ENCODE measurements at places on chromosomes 5 and 9. TPM values are rescaled to one million over a fixed set of nuclear protein-coding genes. Genes with fewer than 3 reads are reported as not detected.
A peak's percentile ranks its signal among the peaks of the same experiment; 100 is the strongest.

Gene NSG2
- 3.1 TPM for total RNA-seq

Gene PHAX
- 36.3 TPM for total RNA-seq

Gene CBY3
- total RNA-seq: not detected

Gene MSANTD3
- total RNA-seq: 26.4 TPM

Gene IL9
- total RNA-seq: not detected

Gene SCGB3A2
- 1.4 TPM for total RNA-seq

Gene JAKMIP2
- 13.8 TPM for total RNA-seq

Gene IL4
- not detected for total RNA-seq

Gene MEF2C
- 12.0 TPM for total RNA-seq

Gene KLF9
- 16.7 TPM for total RNA-seq

Gene PAM
- total RNA-seq: 116 TPM

Gene FBN2
- total RNA-seq: 62.5 TPM

Gene CAPSL
- 0.45 TPM for total RNA-seq

Gene TAL2
- total RNA-seq: not detected

Gene RABGAP1
- total RNA-seq: 68.4 TPM

Gene C9
- total RNA-seq: not detected

Gene ERMP1
- total RNA-seq: 70.2 TPM

Gene PHYHD1
- total RNA-seq: 10.0 TPM

- no peak for DNase-seq
Observed at GRCh38 chr5:67297376-67297775, 100.8 kb upstream of the CD180 start.

- DNase-seq: peak; percentile 64
Observed at GRCh38 chr9:109258481-109259302, 62.2 kb downstream of the EPB41L4B start.

DNA sequence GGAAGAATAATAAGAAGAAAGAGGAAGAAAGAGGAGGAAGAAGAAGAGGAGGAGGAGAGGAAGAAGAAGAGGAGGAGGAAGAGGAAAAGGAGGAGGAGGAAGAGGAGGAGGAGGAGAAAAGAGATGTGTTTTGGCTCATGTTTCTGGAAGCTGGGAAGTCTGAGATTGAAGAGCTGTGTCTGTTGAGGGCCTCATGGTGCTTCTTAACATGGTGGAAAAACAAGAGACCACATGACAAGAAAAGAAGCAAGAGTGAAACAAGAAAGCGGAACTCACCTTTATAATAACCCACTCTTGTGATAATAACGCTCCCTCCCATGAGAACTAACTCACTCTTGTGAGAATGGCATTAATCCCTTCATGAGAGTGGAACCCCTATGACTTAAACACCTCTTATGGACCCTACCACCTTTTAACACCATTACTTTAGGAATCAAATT is 36.1 kb upstream of the RANBP6 start:
- DNase-seq: no peak

GRCh38 chr9:8095672-8096086 is 296.1 kb upstream of the DMAC1 start:
- DNase-seq: no peak

DNA sequence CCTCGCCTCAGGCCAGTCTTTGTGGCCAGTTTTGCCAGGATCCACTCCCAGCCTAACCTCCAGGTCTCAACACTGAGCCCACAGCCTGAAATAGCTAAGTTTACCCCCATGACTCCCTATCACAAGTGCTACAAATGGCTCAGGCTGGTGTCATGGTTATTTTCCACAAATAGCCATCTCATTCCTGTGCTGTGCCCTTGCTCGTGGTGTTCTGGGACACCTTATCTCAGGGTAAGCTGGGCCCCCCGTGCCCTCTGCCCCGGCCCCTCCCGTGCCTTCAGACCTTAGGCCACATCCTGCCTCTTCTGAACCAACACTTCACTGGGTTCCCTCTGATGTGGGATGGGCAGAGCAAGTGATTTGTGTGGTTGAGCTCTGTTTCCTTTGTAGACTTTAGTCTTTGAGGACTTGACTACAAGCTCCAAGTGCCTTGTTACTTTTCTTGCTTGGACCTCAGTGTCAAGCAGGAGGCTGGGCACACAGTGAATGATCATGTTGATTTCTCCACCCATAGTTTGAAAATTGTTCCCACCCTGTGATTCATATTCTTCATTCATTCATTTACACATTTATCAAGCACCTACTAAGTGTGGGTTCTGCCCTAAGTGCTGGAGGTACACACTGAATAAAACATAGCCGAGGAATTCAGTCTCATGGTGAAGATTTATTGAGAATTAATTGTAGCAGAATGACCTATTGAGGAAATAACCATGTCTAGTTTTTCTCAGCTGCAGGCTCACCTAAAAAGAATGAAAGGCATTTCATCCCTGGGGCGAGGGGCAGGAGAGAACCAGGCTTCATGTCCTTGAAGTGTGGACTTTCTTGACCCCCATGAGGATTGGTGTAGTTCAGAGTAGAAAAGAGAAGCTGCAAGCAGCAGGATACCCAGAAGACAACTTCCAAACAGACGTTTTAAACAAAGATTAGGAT is 84.5 kb upstream of the CTNNA1 start:
- no peak for DNase-seq

DNA sequence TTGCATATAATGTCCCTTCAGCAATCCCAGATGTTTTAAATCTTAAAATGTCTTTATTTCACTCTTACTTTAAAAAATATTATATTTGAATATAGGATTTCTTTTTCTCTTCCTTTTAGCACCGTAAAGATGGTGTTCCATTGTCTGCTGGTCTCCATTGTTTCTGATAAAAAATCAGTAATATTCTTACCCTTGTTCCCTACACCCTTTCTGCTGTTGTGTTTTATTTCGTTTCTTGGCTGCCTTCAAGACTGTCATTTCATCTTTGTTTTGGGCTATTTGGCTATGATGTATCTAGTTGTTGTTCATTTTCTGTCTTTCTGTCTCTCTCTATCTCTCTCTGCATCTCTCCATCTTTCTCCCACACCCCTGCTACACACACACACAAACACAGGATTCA is 197.9 kb downstream of the IRX2 start:
- DNase-seq: no peak

GRCh38 chr9:75230469-75230868 is 142.2 kb downstream of the OSTF1 start:
- no peak for DNase-seq

- no peak for DNase-seq
Observed at GRCh38 chr5:14834584-14835550, 36.7 kb downstream of the ANKH start.

- no peak for DNase-seq
Observed at GRCh38 chr5:104084896-104085295, 522.3 kb upstream of the NUDT12 start.

GRCh38 chr9:130499804-130500263 is 55.1 kb downstream of the ASS1 start:
- no peak for DNase-seq

- no peak for DNase-seq
Observed at GRCh38 chr5:26014206-26014605, 1024.2 kb downstream of the CDH9 start.

DNA sequence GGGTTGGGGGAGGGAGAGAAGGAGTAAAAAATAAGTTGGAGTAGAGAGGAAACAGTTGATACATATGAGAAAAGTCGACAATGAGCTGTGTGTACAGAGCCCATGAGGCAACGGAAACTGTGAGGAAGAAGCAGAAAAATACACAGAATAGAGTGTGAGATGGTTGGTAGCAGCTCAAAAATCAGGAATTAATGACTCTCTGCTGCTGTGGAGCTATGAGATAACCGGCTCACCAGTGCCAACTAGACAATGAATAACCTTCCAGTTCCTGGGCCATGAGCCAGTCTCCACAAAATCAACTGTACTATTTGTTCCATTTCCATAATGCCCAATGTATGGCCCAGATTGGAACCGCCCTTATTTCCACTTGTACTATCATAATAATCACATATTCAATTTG is 53.1 kb upstream of the NREP start:
- no peak for DNase-seq

- DNase-seq: no peak
Observed at GRCh38 chr9:135805422-135806022, 101.8 kb downstream of the CAMSAP1 start.

GRCh38 chr9:134282138-134282650 is 44.1 kb upstream of the RXRA start:
- no peak for DNase-seq

DNA sequence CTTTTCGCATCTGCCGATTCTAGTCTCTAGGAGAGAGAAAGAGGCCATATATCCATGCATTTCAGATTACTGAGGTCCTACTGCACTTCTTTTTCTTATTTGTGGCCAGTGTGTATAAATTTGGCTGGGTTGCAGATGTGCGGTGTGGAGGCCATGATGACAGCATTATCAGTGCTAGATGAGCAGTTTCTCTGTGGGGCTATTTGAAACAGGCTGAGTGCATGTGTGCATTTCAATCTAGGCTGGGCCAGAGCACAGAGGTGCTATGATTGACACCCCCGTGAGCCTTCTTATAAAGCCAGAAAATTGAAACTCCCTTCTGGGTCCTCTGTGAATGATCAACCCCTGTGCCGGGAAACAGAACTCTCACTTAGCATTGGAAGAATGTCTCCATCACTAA is 70.0 kb downstream of the TMEM252 start:
- DNase-seq: no peak

GRCh38 chr9:17632994-17633393 is 54.1 kb downstream of the SH3GL2 start:
- no peak for DNase-seq

DNA sequence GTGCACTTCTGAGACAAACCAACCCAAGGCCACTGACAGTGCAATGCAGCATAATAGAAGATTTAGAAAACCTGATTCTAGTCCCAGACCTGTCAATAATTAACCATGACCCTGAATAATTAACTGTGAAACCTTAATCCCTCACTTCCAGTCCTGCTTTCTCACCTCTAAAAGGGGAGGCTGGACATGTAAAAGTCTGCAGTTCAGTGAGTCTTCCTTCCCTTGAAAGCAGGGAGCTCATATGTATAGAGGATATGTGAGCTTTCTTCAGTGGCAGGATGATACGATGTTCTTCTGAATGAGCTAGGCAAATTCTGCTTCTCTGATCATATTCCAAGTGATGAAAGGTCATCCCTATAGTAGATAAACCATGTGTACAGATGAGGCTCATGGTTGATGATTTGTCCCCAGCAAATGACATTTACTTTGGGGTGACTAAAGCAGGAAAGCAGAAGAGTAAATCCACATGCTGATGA is 2.9 kb downstream of the KCNV2 start:
- DNase-seq: no peak

- no peak for DNase-seq
Observed at GRCh38 chr5:163978897-163979296, 473.5 kb downstream of the MAT2B start.

DNA sequence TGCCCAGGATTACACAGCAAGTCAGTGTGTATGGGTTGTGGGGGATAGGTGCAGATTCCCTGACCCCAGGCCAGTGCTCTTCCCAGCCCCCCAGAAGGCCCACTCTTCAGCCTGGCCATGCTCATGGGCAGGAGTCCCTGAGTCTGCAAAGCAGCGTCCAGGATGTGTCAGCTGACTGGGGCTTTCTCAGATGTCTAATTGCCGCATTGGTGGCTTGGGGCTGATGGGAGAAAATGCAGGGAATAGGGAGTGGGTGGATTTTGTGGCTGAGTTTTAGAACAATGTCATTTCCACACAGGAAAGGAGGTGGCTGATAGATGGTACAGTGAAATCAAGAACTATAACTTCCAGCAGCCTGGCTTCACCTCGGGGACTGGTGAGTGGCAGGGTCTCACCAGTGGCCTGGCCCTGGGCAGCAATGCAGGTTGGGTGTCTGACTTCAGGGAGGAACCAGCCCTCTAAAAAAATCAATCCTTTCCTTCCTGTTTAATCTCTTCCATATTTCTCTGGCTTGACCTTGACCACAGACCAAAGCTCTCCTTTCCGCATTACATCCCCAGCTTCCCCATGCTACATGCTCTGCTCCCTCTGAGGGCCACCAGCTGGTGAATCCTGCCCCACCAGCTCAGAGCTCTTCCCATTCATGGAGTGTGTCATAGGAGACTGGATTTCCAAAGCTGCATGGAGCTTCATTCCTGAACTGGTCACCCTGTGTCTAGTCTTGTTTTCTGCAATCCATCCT is 14.2 kb downstream of the GLIPR2 start:
- no peak for DNase-seq

DNA sequence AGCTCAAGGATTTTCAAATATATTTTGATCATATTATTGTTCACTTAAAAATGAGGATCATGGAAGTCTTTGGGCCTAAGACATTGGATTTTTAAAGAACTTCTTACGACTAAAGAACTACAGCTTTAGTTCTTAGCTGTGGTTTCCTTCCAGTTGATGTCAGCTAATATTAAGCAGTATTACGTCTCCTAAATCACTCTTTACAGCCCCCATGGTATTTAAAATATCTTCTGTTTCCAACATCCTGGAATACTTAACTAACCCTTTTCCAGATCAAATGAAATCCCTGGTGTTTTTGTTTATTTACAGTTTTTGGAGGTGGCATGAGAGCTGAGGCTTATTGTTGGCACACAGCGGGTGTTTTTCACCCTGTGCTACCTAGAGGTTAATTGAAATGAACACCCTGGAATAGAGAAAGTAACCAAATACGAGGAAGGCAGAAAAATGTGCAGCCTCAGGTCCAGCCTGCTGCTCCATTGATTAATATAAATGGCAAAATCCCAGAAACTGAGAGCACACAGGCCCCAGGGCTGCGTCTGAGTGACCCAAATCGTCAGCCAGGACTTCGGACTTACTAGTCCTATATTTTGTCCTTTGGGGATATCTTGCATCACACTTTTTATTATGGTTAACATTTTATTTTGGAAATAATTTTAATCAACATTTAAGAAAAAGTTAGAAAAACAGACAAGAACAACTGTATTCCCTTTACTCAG is 52.3 kb upstream of the ICE1 start:
- DNase-seq: no peak

DNA sequence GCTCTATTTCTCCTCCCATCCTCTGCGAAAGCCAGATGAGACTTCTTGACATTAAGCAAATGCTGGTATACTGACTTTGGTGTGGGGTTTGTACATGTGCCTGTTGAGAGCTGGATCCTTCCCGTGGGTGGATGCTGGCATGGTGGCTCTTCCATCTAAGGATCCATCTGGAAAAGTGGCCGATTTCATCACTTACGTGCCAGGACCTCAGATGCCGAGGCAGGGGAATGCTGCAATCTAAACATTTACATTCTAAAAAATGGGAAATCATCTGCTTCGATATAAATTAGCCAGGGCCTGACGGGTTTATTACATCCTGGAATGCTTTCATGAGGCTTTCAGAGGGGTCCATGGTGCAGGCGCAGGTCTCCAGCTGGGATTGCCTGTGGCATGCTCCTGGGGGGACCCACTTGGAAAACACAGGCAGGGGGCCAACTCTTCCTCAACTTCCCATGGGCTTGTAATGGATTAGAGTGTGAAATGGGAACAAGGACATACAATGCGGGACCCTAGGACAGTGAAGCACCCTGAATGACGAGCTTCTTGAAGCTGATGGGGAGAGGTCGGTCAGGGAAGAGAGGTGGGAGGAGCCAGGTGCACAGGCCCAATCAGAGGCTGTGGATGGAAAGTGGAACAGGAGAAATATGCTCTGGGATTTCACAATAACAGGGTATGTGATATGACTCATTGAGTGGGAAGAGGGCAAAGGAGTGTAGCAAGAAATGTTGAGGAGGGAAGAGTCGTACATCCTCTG is 105.5 kb upstream of the PITX1 start:
- no peak for DNase-seq

- no peak for DNase-seq
Observed at GRCh38 chr5:133746834-133747233, 134.5 kb upstream of the FSTL4 start.

- no peak for DNase-seq
Observed at GRCh38 chr9:130343445-130343918, 77.9 kb downstream of the HMCN2 start.

Measured in type B pancreatic cell (in vitro differentiated cells).